ENCODE measurements at places on chromosomes 7 and 10. TPM values are rescaled to one million over a fixed set of nuclear protein-coding genes. Genes with fewer than 3 reads are reported as not detected.

- H3K27me3 ChIP-seq, result no peaks in the 10 kb centered on the region
- no peaks in the 10 kb centered on the region for H3K4me1 ChIP-seq
- no peak for DNase-seq
- H3K36me3 ChIP-seq, result no peaks in the 10 kb centered on the region
These were observed 365.3 kb upstream of the SHH start for GRCh38 chr7:156177422-156178055.

Gene WNT8B
- total RNA-seq, result not detected

Gene GIMAP7
- 7.4 TPM for total RNA-seq

Gene CADPS2
- 3.0 TPM for total RNA-seq

Gene AMPH
- 1.8 TPM for total RNA-seq

DNA sequence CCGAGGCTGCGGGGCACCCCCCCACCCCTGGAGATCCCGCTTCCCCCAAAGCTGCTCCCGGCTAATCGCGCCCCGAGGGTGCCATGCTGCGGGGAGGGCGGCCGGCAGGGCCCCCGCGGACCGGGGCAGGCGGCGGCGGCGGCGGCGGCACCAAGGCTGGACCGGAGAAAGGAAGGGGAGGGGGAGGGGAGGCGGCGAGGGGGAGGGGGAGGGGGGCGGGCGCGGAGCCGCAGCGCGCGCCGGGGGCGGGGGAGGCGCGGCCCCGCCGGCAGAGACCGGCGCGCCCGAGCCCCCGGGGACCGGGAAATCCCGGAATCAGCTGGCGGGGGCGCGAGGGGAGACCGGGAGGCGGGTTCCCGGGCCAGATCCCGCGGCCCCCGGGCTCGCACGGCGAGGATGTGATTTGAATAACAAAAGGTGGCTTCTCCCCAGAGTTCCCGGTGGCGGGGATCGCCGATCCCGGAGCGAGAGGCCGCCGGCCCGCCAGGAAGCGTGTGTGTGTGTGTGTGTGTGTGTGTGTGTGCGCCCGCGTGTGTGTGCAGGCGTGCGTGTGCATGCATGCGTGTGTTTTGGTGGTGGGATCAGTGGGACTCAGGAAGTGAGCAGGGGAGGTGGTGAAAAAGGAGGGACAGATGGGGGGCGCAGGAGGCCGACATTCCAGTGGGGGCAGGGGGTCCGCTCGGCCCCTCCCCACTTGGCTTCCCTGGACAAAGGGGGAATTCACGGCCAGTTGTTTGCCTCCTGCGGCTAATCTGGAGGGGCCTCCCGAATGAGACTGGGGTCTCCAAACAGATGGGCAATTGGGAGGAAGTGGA, 99.5 kb downstream of the HIP1 start:
- peak overlapping the region; percentile 65 for H3K27ac ChIP-seq
- H3K4me1 ChIP-seq, result peaks cover 16% of the 10 kb centered on the region
- no peaks in the 10 kb centered on the region for H3K27me3 ChIP-seq
- no peaks in the 10 kb centered on the region for H3K36me3 ChIP-seq
- DNase-seq, result no peak
- peak overlapping the region; percentile 63 for H3K4me3 ChIP-seq

- no peaks in the 10 kb centered on the region for H3K4me1 ChIP-seq
- no peak for DNase-seq
- H3K36me3 ChIP-seq, result no peaks in the 10 kb centered on the region
- no peaks in the 10 kb centered on the region for H3K27me3 ChIP-seq
- H3K4me3 ChIP-seq, result no peak overlapping the region
- no peak overlapping the region for H3K27ac ChIP-seq
These were observed 15.5 kb downstream of the CYP2C19 start for GRCh38 chr10:94777886-94778458.

Gene PILRA
- total RNA-seq, result 5.4 TPM

Measured in gastrocnemius medialis (tissue), 4 donors.